ENCODE measurements at places on chromosomes 16 and 17. TPM values are rescaled to one million over a fixed set of nuclear protein-coding genes. Genes with fewer than 3 reads are reported as not detected.

The SEZ6L2 gene
- 18.4 TPM for total RNA-seq

The TRAP1 gene
- total RNA-seq: 42.5 TPM

The KCNAB3 gene
- total RNA-seq: 0.88 TPM

The CD300E gene
- total RNA-seq: not detected

The KRTAP1-5 gene
- total RNA-seq: 0.23 TPM

The TP53TG3 gene
- not detected for total RNA-seq

The ALOX12 gene
- not detected for total RNA-seq

The PTGES3L gene
- 0.89 TPM for total RNA-seq

The PDXDC1 gene
- 121 TPM for total RNA-seq

The ASGR1 gene
- 1.1 TPM for total RNA-seq

The SLC12A3 gene
- not detected for total RNA-seq

The CTRB1 gene
- not detected for total RNA-seq

The ITGAL gene
- 0.89 TPM for total RNA-seq

The RAB11FIP4 gene
- 0.74 TPM for total RNA-seq

The SP2 gene
- 1.4 TPM for total RNA-seq

The CACNG5 gene
- not detected for total RNA-seq

The TRPV2 gene
- 49.9 TPM for total RNA-seq

The LGALS9B gene
- total RNA-seq: not detected

The AHSP gene
- not detected for total RNA-seq

The SIRT7 gene
- 13.1 TPM for total RNA-seq

The ASPA gene
- total RNA-seq: 0.05 TPM

The FKBP10 gene
- 1,584 TPM for total RNA-seq

The ABHD15 gene
- total RNA-seq: 8.0 TPM

The CLEC19A gene
- total RNA-seq: not detected
